ENCODE measurements at places on chromosomes 4 and X.

- DNase-seq, result no peak
Observed at GRCh38 chrX:6163721-6164120, 64.9 kb downstream of the NLGN4X start.

DNA sequence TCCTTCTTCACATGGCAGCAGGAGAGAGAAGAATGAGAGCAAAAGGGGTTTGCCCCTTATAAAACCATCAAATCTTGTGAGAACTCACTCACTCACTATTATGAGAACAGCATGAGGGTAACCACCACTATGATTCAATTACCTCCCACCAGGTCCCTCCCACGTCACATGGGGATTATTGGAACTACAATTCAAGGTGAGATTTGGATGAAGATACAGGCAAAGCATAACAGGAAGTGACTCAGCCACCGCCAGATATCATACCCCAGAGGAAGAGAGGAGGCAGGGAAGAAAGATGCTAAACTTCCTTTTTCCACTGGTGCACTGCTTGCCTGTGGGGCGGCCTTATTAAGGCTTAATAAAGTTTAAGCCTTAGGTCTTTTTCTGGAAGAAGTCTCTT lies 766.1 kb downstream of the KCTD8 start:
- no peak for DNase-seq

- no peak for DNase-seq
Observed at GRCh38 chr4:99507349-99507748, 3.5 kb upstream of the C4orf17 start.

GRCh38 chrX:24026432-24026831 lies 554 bp downstream of the KLHL15 start:
- no peak for DNase-seq

- DNase-seq, result no peak
Observed at GRCh38 chr4:26594778-26595177, 10.9 kb downstream of the TBC1D19 start.

DNA sequence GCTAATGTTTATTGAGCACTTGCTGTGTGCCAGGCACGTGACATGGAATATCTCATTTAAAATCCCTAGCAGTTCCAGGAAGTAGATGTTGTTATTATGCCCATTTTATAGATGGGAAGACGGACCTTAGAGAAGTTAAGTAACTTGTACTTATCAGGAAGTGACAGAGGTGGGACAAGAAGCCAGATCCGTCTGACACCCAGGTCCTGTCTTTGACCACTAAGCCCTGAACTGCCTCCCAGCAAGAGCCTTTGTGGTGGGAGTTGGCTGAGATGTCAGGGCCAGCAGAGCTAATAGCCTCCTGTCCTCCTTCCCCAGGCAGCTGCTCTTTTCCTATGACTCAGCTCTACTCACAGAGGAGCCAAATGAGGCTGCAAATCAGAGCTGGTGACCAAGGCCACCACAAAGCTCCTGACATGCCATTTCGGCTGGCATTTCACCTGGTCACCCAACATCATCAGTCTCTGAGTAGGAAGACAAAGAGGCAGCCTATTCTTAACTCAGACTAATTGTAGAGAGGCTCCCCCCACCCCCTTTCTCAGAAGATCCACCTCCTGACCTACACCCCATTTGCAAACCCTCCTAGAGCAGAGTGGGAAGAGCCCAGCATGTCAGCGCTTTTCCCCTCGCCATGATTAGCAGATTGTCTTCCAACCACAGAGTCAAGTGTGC lies 175.1 kb upstream of the KIT start:
- no peak for DNase-seq

GRCh38 chr4:86640469-86640868 lies 46.4 kb downstream of the PTPN13 start:
- no peak for DNase-seq

- no peak for DNase-seq
Observed at GRCh38 chr4:118683513-118683912, 1.7 kb upstream of the METTL14 start.

DNA sequence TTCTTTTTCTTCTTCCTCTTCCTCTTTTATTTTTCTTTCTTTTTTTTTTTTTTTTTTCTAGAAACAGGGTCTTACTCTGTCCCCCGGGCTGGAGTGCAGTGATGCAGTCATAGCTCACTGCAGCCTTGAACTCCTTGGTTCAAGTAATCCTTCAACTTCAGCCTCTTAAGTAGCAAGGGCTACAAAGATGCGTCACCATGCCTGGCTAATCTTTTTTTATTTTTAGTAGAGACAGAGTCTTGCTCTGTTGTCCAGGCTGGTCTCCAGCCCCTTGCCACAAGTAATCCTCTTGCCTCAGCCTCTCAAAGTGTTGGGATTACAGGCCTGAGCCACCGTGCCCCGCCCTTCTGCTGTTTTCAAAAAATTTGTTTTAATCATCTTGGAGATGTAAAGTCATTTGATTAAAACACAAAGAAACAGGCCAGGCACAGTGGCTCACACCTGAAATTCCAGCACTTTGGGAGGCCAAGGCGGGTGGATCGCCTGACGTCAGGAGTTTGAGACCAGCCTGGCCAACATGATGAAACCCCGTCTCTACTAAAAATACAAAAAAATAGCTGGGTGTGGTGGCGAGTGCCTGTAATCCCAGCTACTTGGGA lies 28.1 kb downstream of the SYNPO2 start:
- DNase-seq, result no peak

DNA sequence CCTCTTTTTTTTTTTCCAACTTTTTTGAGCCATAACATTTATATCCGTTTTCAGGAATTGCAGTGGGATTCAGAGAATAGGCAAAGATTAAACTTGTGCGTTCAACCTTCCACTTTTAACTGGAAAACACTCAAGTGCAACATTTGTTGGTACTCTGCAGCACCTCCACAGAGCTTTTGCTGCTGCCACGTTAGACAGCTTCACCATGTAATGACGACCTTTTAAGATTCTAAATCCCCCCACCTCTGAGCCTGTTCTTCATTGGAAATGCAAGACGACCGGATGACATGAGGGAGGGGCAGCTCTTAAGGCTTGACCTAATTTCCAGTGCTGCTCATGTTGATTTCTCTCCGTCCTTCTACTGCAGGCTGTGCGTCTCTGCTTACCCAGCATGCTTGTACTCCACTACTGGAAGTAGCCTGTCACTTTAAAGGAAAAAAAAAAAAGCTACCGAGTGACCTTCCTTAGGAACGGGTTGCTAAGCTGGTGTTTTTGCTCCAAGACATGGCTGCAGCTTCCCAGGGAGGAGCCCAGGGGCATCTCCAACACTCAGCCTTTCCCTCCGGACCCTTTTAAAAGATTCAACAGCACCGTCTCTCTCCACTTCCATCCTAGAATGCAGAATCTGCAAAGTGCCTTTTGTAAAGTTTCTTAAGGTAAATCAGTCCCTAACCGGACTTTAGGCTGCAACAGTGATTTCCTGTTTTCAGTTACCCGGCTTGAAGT lies at the start of gene CC2D2A:
TSS of gene CC2D2A (plus strand) at position 481 of the 726 bp plus-strand sequence. CDS start 6,051 bp downstream, outside the sequence.
- no peak for DNase-seq

- no peak for DNase-seq
Observed at GRCh38 chrX:74119016-74119910, 184.7 kb upstream of the ZCCHC13 start.

GRCh38 chr4:8089862-8090261 lies 68.8 kb downstream of the ABLIM2 start:
- no peak for DNase-seq

GRCh38 chr4:26412381-26413372 lies 77.6 kb downstream of the CCKAR start:
- DNase-seq, result no peak

DNA sequence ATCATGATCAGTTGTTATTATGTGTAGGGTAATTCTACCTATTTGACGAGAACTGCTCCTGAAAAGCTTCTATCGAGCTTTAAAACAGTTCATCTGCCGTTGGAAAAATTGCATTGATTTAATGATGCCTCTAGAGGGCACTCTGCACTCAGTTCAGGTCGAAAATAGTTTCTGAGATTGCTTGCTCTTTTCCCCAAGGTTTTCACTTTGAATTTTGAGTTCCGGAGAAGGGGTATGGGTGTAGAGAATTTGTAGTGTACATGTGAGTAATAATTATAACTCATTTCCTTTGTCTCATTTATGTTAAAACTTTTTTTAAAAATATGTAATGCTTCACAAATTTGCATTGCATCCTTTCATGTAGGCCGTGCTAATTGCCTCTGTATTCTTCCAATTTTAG lies 28.4 kb upstream of the TNIP3 start:
- no peak for DNase-seq

GRCh38 chr4:188297873-188298272 lies 158.6 kb downstream of the TRIML1 start:
- no peak for DNase-seq

- no peak for DNase-seq
Observed at GRCh38 chr4:184355111-184355604, 119.2 kb downstream of the IRF2 start.

- DNase-seq, result no peak
Observed at GRCh38 chr4:122534776-122535175, 78.3 kb upstream of the IL2 start.

Data from stimulated activated CD8-positive, alpha-beta memory T cell treated with anti-CD3 and anti-CD28 coated beads, Interleukin-12 subunit alpha, Interleukin-12 subunit beta, amount 100 ng/mL, for 1 hour (primary cell).